Panc1 (cell line): ENCODE measurements at places on chromosomes 5 and 9. TPM values are rescaled to one million over a fixed set of nuclear protein-coding genes. Genes with fewer than 3 reads are reported as not detected.

The SLC34A1 gene
- total RNA-seq: not detected

The TRIM23 gene
- 12.6 TPM for total RNA-seq

The FSD1L gene
- 5.1 TPM for total RNA-seq

The ELP1 gene
- total RNA-seq: 17.1 TPM

The CLIC3 gene
- 6.2 TPM for total RNA-seq

The FOXD4 gene
- 0.23 TPM for total RNA-seq

The ZNF484 gene
- total RNA-seq: 5.4 TPM

The STRBP gene
- 40.3 TPM for total RNA-seq

The SLC6A3 gene
- total RNA-seq: 0.05 TPM

The CER1 gene
- total RNA-seq: not detected

The HTR4 gene
- total RNA-seq: not detected

The PSD2 gene
- 0.05 TPM for total RNA-seq

The PRDM9 gene
- total RNA-seq: not detected

The IL4 gene
- not detected for total RNA-seq

The PLAC8L1 gene
- 0.49 TPM for total RNA-seq

The PDZD2 gene
- total RNA-seq: 0.10 TPM

The FGD3 gene
- 0.80 TPM for total RNA-seq

The DCP2 gene
- total RNA-seq: 70.4 TPM

The LRSAM1 gene
- total RNA-seq: 15.4 TPM

The ENC1 gene
- total RNA-seq: 37.0 TPM

The INSL6 gene
- total RNA-seq: not detected

The FKBP15 gene
- total RNA-seq: 17.6 TPM

The WHRN gene
- total RNA-seq: 18.0 TPM

The LTC4S gene
- 0.69 TPM for total RNA-seq

The PCDHB4 gene
- 0.26 TPM for total RNA-seq

The GABRA1 gene
- not detected for total RNA-seq
